ENCODE measurements at places on chromosomes 1 and 21.

DNA sequence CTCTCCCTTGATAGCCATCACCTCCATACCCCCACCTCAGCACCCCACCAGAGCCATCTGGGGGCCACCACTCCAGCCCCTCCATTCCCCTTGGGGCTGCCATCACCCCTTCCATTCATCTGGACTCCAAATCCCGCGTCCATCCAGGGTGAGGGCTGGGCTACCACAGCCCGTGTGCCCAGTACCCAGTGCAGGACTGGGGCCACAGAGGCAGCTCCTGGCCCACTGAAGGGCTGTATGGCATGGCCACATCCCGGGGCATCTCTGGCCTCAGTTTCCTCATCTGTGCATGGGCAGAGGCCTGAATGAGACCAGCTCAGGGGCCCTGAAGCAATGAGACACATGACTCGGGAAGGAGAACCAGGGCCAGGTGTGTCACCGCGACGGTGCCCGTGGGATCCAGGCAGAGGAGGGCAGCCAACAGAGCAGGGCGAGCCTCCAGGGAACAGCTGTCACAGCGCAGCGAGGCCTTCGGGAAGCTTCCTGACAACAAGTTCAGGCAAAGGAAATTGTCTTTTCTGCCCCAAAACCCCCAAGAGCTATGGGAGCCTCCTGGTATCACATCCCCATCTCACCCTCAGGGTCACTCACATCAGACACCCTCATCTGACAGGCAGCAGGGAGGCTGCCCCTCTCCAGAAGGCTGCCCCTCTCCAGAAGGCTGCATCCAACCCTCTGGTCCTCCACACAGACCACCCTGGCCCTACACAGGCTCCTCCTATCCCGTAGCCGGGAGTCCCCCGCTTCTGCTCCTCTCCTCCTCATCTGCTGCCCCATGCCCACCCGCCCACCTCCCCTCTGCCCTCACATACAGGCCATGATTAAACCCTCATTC, 76.3 kb downstream of the MEGF6 start:
- no peak for DNase-seq

DNA sequence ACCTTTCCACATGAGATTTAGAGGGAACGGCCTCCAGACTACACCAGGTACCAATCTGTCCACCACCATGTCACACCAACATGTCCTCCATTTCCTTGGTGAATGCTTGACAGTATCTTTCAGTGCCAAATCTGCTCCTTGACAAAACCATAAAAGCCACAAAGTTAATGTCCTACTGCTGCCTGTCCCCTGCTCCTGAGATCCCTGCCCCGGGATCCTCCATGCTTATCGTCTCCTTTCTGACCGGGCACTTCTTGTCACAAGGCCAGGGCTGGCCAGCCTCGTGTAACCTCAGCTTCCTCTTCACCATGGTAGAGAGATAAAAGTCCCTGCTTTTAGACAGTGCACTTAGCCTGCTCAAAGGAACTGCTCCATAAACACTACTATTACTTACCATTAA, 136.2 kb downstream of the NAV1 start:
- no peak for DNase-seq

- DNase-seq: no peak
Observed at GRCh38 chr1:169020684-169021083, 85.8 kb upstream of the ATP1B1 start.

- DNase-seq: no peak
Observed at GRCh38 chr1:94105581-94105952, 15.4 kb downstream of the ABCA4 start.

- DNase-seq: no peak
Observed at GRCh38 chr1:237672748-237673147, 218.0 kb downstream of the ZP4 start.
